ENCODE measurements at places on chromosomes 1 and 21.

DNA sequence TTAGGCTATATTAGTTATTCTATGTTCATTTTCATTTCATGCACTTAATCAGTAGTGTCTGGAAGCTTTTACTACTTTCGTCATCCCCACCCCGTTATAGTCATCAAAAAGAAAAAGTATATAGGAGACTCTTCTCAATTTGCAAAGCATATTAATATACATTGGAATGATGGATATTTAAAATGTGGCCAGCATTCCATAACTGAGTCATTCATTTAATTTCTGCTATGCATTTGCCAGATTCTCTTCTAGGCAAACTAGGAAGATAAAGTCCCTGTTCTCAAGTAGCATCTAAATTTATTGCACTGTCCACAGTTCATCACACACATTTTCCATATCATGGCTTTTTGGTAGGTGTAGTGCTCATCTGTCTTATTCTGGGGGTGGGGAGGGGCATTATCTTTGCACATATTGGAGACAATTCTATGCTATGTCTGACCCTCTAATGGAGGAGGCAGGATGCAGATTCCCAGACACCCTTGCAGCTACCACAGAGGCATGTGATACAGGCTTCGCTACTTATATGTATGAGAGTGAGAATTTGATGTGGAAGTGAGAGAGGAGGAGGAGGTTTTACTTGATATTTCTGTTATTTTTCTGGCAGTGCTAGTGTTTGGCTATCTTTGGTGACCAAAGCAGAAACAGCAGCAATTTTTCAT lies 125.8 kb downstream of the CTH start:
- DNase-seq, result peak; percentile 76

DNA sequence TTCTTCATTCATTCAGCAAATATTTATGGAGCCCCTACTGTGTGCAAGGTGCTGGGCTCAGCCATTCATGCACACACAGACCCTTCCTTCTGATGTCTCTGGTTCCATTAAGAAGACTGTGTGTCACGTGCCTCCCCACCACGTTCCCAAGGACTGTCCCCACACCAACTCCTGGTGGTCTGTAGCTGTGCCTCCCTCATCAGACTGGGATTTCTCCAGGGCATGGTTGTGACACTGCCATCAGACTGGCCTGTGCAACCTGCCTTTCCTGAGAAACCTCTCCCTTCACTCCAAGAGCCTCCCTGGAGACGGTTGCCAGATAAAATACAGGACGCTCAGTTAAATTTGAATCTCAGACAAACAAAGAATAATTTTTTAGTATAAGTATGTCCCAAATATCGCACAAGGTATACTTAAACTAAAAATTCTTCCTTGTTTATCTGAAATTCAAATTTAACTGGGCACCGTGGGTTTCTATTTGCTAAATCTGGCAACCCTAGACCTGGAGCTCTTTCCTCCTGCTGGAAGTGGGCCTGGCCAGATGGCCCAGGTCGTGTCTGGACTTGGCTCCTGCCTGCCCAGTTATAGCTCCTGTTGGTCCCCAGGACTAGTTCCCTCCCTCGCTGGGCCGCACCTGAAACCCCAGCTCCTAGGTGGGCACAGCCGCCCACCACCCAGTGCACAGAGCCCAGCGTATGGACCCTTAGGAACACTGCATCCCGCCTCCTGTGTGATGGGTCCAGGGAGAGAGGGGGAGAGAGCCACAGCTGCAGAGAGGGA lies 76.9 kb downstream of the RAP1GAP start:
- no peak for DNase-seq

GRCh38 chr1:116482490-116482889 lies 88.3 kb downstream of the CD58 start:
- DNase-seq, result no peak

DNA sequence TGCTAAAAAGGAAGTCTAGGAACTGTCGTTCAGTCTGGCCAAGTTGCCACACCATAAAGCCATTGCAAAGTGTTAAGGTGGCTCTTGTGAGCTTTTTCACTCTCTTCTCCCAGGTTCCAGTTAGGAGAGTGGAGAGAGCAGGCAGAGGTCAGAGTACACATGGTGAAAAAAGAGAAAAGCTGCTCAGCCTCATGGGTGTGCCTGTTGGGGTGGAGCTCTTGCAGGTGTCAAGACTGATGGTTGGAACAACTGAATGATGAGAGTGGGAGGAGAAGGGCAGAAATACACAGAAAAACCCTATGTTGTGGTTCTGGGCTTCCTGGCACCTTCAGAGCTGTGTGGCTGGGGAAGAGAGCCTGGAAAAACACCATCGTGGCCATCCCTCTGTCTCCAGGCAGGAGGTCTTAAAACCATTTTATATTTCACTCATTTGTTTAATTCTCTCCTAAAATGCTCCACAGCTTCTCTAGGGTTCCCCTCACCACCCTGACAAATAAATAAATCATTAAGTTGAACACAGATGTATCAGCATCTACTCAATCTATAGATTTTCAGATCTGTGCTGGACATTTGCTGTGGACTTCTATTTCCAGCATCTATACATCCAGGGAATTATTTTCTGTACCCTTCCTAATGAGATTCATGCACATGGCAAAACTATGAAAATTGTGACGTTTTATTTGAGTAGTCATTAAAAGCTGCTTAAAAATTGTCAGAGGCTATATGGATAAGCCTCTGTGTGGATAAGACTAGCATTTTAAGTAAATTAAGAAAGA lies 17.5 kb downstream of the UBASH3A start:
- DNase-seq, result no peak

GRCh38 chr1:107691540-107691939 lies 273.4 kb downstream of the VAV3 start:
- peak; percentile 28 for DNase-seq

- DNase-seq, result peak; percentile 31
Measured at GRCh38 chr1:109499661-109500536, 6.0 kb downstream of the CYB561D1 start.

- DNase-seq, result peak; percentile 31
Measured at GRCh38 chr1:196677781-196678509, 26.1 kb downstream of the CFH start.

- no peak for DNase-seq
Measured at GRCh38 chr1:110798691-110799256, 74.2 kb upstream of the CD53 start.

- DNase-seq, result peak; percentile 68
Measured at GRCh38 chr1:190754666-190755065, 277.0 kb upstream of the BRINP3 start.

GRCh38 chr21:29343519-29343918 lies 44.8 kb downstream of the BACH1 start:
- peak; percentile 87 for DNase-seq

GRCh38 chr1:200372095-200372884 lies 37.5 kb downstream of the ZNF281 start:
- peak; percentile 90 for DNase-seq

DNA sequence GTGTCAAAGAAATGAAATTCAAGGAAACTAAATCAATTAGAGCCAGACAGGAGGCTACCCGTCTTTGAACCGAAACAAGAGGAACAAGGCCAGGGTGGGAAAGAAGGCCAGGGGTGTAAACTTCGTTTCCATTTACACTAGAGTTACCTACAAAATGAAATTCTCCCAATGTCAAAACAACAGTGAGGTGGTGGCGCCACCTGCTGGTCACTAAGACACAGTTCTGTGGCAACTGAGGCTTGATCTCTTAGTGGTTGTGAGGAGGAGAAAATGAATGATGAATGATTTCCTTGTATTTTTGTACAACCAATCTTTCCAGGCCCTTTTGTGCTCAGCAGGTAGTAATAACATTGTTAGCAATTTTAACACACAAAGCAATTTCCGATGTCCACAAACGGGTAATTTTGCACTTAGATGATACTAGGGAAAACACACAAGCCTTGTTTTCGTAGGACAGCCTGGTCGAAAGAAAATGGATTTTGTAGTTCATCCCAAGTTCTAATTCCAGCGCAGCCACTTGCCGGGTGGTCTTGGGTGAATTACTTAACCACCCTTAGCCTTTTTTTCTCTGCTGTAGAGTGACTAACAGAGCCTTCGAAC lies 54.8 kb upstream of the SOD1 start:
- DNase-seq, result peak; percentile 54

DNA sequence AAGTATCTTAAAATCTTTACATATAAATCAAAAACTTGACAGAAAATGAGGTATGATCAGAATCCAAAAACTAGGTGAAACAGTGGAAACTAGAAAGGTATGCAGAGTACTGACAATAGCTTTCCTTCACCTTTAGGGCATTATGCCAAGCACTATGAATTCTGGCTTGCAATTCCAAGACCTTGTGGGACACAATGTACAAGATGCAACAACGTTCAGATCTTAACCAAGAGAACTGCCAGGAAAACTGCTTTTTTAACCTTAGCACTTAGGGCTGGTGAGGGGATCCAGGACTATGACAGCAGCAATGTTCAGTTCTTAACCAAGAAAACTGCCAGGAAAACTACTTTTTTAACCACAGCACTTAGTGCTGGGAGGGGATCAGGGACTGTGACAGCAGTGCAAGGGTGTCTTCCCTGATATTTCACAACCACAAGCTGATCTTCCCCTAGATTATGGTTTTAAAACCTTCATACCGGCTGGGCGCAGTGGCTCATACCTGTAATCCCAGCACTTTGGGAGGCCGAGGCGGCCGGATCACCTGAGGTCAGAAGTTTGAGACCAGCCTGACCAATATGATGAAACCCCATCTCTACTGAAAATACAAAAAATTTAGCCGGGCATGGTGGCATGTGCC lies 22.3 kb downstream of the FOXJ3 start:
- DNase-seq, result no peak

DNA sequence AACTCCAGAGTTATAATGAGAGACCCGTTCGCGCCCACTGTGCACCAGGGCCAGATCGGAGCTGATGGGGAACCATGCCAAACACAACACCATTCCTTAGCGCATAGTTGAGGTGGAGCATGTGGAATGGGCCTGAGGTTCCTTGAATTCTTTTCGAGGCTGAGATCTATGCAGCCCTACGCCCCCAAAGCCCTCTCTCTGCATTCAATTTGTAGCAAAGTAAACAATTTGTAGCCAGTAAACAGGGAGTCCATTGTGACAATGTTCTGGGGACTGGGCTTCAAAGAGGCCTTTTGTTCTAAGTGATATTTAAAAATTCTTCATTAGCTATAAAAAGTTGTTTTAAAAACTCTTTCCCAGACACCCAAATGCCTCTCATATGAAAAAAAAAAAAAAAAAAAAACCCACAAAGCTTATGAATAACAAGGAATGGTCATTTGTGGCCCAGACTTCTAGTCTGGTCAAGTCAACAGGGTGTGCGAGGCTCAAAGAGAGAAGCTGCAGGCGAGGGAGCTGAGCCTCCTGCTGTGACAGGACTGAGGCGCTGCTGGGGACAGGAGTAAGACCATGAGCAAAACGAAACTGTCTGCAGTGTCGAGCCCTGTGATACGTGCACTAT lies 30.6 kb upstream of the KCNE2 start:
- peak; percentile 84 for DNase-seq

GRCh38 chr1:91784191-91784590 lies 101.8 kb downstream of the TGFBR3 start:
- DNase-seq, result no peak

DNA sequence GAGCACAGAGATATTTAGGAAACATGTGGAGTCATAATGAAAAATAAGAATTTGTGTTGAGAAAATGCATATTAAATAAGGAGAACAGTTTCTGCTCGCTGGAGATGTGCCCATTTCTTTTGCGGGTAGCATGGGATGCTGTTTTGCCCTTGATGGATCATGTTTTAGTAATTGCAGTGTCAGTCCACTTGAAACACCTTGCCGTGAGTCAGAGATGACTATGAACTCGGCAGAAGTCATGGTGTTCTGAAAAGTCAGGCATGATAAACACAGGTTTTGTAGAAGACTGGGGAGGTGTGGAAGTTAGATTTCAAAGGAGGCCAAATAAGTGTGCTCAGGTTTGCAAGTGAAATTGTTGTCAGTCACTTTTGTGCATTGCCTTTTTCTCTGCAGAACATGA lies 315.0 kb upstream of the LRRC7 start:
- DNase-seq, result no peak

GRCh38 chr1:37319284-37319683 lies 155.1 kb upstream of the ZC3H12A start:
- no peak for DNase-seq

DNA sequence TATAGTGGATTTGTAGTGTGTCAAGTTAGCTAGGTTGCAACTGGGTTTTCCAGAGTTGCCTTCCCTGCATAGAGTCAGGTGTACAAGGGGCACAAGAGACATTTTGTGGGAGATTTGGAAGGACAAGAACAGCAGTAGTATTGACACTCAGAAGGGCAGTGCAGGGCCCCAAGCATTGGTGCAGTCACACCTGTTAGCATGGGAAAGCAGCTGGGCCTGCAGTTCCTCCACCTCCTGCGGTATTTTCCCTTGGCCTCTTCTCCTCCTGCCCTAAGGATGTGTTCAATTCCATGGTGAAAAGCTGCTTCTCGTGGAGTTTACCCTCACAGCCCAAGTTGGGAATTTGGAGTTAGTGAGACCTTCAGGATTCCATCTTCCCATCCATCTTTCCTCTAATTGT lies 47.1 kb upstream of the TRABD2B start:
- DNase-seq, result no peak

DNA sequence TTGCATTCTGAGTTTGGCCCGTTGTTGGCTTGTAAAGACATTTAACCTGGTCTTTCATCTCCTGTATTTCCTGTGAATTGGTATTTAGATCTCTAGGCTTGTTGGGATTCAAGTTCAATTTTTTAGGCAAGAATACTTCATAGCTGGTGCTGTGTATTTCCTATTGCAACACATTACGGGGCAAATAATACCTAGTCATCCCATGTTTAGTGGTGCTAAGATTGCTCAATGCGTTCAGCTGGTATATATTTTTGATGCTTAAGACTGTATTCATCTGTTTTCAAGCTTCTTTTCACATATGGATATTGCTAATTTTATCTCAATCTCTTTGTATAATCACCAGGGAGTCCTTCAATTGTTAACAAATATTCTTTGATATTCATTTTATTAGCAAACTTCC lies 87.5 kb upstream of the ZBTB18 start:
- no peak for DNase-seq

DNA sequence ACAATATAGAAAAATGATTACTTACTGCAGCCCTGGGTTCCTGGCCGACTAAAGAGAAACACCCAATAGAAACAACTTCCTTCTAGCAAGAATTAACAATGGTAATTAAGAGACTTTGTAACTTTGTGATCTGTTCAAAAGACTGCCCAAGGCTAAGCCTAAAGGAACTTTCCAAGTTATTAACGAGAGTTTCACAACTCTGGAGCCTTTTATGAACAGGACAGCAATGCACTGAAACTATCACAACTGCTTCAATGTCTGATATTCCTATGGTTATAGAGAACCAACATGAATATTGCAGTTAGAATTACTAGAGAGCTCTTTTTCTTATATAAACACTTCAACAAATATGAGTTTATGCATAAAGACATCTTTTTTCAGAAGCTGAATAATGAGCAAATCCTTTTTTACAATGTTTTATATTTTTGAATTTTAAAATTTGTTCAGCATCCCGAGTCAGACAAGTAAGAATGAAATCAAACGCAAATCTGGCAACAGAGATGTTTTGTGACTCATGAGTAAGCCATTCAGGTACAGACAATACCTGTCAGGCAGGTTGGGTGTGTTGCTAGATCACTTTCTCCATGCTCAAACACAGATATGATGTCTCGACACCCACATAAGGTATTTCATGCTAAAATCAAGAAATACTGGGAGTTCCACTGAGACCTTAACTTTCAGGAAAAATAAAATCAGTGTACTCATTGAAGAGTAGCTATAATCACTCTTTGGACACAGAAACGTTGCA lies 22.2 kb upstream of the KCNJ15 start:
- no peak for DNase-seq

Measured in fibroblast of upper back skin (primary cell).